ENCODE measurements at places on chromosomes 11 and 22.

DNA sequence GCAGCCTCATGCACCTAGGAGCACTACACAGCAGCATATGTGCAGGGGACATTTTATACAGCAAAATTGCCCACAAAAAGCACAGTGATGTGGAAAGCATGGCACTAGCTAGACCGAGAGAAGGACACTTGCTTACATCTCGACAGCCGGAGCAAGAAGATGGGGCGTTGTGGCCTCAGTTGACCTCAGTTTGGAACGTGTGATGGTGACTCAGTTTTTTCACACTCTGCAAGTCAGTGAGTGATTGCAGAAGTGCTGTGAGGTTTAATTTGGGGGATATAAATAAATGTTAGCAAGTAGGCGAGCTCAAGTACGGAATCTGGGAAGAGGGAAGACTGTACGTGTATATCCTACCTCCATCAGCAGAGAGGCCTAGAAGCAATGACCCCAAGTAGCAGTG, 23.3 kb downstream of the LRP5 start:
- peaks cover 17% of the 10 kb centered on the region for H3K4me1 ChIP-seq
- H3K27ac ChIP-seq, result no peak overlapping the region
- DNase-seq, result no peak
- no peaks in the 10 kb centered on the region for H3K27me3 ChIP-seq

- no peak overlapping the region for H3K4me3 ChIP-seq
- H3K27me3 ChIP-seq, result no peaks in the 10 kb centered on the region
- peak; percentile 50 for DNase-seq
- H3K27ac ChIP-seq, result no peak overlapping the region
Measured at GRCh38 chr11:123587044-123587443, 67.4 kb downstream of the SCN3B start.

DNA sequence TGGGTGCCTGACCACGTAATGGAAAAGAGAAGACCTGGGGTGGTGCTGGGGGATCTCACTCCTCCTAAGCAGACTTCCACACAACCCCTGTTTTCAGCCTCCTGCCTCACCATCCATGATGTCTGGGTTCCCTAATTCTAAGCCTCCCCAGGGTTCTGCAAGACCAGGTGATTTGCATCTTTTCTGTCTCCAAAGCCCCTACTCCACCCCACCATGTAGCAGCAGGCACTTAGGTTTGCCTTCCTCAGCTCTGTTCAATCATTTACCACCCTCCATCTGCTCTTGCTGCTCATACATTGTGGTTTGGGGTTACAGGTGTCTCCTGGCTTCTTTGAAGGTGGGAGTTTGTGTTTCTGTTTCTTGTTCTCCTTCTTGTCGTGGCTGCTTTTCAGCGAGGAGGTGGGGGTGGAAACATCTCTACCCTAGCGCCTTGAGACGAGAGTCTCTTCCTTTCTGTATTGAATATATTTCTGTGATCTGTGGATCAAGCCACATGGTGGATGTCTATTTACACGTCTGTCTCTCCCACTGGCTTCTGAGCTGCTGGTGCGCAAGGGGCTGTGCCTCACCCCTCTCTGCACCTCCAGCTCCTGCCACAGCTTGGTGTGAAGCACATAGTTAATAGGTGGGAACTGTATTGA, 6.6 kb upstream of the SSTR3 start:
- no peak for DNase-seq
- H3K27me3 ChIP-seq, result peaks cover 11% of the 10 kb centered on the region
- no peak overlapping the region for H3K4me3 ChIP-seq
- H3K4me1 ChIP-seq, result no peaks in the 10 kb centered on the region
- H3K27ac ChIP-seq, result no peak overlapping the region

GRCh38 chr11:26193694-26194365, 138.1 kb upstream of the ANO3 start:
- peaks cover 26% of the 10 kb centered on the region for H3K4me1 ChIP-seq
- no peak overlapping the region for H3K27ac ChIP-seq
- peak; percentile 64 for DNase-seq
